ENCODE measurements at places on chromosomes 2 and 18.

GRCh38 chr2:2182551-2183071, 148.5 kb downstream of the MYT1L start:
- no peak for DNase-seq

DNA sequence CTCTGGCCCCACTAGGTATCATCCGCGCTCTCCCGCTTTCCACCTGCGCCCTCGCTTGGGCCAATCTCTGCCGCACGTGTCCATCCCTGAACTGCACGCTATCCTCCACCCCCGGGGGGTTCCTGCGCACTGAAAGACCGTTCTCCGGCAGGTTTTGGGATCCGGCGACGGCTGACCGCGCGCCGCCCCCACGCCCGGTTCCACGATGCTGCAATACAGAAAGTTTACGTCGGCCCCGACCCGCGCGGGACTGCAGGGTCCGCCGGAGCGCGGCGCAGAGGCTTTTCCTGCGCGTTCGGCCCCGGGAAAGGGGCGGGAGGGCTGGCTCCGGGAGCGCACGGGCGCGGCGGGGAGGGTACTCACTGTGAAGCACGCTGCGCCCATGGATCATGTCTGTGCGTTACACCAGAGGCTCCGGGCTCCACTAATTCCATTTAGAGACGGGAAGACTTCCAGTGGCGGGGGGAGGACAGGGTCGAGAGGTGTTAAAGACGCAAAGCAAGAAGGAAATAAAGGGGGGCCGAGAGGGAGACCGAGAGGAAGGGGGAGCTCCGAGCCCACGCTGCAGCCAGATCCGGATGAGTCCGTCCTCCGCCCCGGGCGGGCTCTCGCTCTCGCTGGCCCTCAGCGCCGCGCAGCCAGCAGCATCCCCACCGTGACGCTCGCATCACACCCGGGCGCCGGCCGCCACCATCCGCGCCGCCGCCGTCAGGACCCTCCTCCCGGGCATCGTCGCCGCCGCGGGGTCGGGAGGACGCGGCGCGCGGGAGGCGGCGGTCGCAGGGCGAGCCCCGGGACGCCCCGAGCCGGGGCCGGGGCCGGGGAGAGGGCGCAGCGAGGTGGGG, 664 bp downstream of the NETO1 start:
- DNase-seq = no peak

DNA sequence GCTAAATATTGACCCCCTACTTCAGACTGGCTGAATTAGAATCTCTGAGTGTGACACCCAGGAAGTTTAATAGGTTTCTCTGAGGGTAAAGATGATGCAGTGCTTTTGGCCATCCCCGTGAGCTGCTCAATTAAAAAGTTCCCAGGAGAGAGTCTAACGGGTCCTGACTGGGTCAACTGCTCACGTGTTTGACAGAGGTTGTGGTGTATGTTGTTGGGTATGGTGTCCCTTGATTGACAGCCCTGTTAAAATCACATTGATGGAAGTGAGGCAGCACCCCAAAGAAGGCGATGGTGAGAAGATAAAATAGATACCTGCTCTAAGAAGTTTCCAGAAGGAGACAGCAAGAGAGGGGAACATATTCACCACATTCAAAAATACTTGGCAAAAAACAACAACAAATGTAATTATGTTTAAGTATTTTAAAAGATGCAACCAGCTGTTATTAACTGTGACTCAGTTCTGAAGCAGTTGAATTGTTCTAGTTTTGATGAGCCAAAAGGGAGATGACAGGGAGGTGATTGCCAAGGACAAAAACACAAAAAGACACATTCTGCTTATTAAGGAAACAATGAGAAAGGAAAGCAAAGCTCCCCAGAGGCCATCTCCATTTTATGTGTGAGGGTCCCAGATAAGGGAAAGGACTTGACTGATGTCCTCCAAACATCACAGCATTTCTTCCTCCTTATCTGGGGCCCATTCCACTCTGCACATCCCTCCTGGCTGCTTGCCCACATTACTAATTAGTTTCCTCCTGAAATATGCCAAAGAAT, 11.5 kb upstream of the GMCL1 start:
- no peak for DNase-seq

DNA sequence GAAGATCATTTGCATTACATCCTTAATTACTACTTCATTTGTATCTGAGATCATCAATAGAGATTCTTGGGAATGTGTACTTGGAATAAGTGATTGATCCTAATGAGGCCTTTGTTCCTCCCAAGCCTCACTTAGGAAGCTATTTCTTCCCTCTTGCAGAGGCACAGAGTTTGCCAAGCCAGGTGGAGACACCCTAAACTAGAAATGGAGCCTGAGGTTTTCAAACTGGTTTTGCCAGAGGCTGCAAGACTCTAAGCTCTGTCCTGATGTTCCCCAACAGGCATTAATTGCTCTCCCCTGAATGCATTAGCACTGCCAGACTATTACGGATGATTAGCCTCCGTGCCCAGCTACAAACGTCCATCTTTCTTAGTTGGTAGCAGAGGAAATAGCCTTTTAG, 125.2 kb upstream of the LGALSL start:
- no peak for DNase-seq

DNA sequence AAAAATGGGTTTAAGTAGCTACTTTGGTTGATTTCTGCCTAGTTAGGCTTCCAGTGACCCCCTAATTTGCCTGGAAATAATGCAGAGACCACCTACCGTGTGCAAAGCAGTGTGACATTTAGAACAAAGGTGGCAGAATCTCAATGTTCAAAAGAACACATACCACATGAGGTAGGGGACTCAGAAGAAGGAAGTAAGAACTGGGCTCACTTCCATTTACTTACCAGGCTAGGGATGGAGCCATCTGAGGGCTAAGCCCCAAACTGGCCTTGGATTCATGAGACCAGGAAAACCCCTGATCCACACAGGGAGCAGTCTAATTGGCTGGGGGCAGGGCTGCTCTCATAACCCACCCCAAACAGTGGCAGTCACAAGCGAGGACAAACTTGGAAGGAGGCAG, 190.7 kb downstream of the NCKAP5 start:
- DNase-seq = no peak

- no peak for DNase-seq
These were observed 2127.8 kb upstream of the CELF4 start for GRCh38 chr18:39693359-39693758.

- DNase-seq = no peak
These were observed 528 bp upstream of the PPP4R3B start for GRCh38 chr2:55618025-55618274.

- no peak for DNase-seq
These were observed 81.7 kb upstream of the CCDC85A start for GRCh38 chr2:56102098-56102497.

GRCh38 chr2:43333101-43333655, 106.8 kb upstream of the ZFP36L2 start:
- DNase-seq = no peak

- DNase-seq = no peak
These were observed 273.8 kb downstream of the AGPS start for GRCh38 chr2:177666408-177666807.

DNA sequence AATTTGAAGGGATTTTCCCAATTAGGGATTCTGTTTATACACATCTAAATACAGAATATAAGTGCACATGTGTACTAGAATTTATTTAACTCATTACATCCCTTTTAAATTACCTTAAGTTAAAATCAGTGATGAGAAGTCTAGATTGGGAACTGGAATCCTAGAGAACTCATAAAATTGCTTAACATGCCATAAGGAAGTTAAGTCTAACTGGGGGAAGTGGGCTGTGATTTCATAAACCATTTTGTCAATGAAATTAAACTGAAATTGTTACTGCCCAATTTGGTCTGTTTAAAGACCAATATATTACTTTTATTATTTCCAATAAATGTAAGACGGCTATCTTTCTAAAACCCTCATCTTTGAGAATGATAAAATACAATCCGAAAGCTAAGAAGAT, 72.3 kb upstream of the CD226 start:
- no peak for DNase-seq

DNA sequence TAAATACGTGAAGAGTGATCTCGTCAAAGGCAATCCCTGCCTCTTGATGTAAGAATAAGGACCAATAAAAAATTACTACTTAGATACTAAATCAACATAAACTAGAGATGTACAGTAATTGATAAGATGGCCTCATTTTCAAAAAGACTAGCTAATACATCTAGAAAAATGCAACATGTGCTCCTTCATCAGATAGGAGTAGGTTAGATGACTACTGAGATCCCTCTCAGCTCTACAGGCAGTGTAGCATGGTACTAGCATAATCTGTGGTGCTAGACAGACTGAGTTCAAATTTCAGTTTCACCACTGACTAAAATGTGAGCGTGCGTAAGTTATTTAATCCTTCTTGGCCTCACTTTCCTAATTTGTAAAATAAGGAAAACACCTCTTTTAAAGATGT, 82.6 kb upstream of the FRZB start:
- no peak for DNase-seq

DNA sequence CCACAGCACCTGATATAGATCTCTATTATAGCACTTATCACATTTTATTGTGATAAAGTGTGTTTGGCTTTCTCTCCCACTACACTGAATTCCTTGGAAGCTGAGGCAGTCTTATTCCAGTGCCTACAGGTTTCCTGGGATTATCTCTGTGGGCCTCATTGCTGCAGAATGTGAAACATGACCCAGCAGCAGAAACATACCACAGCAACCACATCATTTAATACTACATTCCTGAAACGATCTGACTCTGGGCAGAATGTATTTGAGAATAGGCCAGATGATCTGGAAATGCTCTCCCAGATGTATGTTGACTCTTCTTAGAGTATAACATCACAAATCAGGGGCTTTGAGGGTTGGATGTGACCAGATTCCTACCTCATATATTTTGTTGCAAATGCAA, 323.5 kb upstream of the TANK start:
- DNase-seq = no peak

DNA sequence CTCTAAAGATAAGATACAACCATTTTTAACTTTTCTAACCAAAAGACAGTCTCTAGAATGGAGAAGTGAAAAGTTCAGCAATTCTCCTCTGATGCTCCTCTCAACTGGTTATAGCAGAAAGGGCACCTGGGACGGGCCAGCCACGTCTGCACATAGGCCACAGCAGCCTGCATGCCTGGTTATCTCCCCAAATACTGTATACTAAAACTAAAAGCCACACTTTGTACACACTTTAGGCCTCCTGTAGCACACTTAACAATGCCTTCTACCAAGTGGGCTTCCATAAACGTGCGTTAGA, 179.1 kb downstream of the ANKRD44 start:
- no peak for DNase-seq
